ENCODE measurements at places on chromosomes 2 and 18.
A peak's percentile ranks its signal among the peaks of the same experiment; 100 is the strongest.

- no peak for DNase-seq
Measured at GRCh38 chr2:32688541-32688940, 60.7 kb downstream of the TTC27 start.

DNA sequence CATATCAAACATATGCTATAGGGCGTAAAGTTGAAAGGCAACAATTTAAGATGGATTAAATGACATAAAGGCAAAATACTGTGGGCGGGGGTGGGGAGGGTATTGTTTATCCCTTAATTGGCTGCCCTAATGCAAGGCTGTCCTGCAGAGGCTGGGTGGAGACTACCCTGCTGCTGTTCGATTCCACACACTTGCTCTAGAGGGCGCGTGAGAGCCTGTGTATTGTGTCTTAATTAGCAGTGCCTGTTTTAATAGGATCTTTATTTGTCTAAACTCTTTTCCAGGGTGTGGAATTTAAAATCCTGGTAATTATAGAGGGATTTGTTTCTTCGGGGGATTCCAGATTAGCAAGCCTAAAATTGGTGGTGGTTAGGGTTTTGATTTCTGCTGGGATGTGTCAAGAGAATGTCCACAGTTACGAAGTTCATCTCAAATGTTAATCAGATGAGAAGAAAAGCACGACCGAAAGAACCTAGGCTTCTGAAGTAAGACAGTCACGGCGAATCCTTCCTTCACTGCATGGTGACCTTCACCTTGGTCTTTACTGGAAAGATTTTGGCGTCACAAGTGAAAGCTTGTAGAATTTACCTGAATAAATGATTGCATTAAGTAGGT, 103.5 kb upstream of the MAP3K20 start:
- DNase-seq: no peak

GRCh38 chr2:230225486-230225885, at the start of gene SP140:
SP140 (plus strand) TSS chr2:230225736; CDS start chr2:230225845, 109 bp downstream.
- peak; percentile 68 for DNase-seq

DNA sequence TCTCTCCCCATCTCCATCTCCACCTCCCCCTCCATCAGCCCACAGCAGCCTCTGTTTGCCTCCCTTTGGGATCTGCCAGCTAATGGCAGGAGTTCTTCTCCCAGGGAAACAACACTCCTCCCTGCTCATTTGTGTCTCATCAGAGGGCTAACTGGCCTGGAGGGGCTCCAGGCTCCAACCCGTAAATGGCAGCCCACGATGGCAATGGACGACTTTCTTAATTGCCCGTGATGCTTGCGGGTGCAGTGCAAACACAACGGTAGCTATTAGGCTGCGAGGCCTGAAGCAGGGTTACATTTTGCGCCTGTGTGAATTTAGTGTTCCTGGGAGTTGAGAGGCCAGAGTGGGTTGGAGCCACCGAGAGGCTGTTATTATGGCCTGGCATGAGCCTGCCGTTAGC, 285.1 kb downstream of the TNS1 start:
- DNase-seq: no peak

- DNase-seq: no peak
Measured at GRCh38 chr2:182949572-182950189, 83.2 kb upstream of the FRZB start.

DNA sequence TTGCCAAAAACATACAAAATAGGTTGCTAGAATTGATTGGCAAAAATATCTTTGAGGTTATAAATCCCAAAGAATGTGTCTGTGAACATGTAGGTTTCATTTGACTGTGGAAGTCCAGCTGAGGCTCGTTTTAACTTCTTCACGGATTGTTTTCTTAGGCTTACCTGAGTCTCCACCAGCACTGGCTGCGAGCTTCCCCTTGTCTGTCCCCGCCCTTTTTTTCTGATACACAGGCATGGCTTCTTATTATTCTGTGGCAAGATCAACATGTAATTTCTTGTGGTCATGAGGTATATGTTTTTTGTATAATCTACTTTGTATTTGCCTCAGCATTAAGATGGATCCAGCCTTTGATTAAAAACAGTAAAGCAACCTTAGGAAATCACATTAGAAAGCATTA, 7.2 kb upstream of the SLC40A1 start:
- no peak for DNase-seq

GRCh38 chr2:38269421-38269820, 107.7 kb downstream of the ATL2 start:
- no peak for DNase-seq

- no peak for DNase-seq
Measured at GRCh38 chr2:218296847-218297246, 4.5 kb upstream of the TMBIM1 start.

- peak; percentile 96 for DNase-seq
Measured at GRCh38 chr2:9630736-9631552, at the start of gene YWHAQ. YWHAQ (minus strand) TSS chr2:9630997; CDS start chr2:9630452, 545 bp downstream.

DNA sequence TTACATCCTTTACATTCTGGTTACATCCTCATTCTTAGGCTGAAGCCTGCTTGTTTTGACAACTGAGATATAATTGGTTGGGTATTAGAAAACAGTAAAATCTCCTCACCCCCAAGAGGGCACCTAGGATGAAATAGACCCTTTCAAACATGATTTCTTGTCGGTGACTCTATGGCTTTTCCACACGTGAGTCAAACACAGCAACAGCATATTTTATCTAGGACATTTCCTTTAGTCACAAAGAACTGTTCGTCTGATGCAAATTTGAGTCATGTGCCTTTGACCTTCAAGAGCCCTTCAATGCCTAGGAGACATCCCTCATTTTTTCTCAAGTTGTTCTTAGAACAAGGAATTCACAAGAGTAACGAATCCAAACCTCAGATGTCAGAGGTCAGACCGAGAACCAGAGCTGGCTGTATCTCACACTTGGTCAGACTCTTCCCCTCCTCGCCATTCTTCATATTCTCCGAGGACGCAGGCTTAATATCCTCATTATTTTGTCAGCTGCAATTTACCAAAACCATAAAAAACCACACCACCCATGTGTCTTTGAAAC, 60.5 kb upstream of the ALKAL2 start:
- no peak for DNase-seq

- no peak for DNase-seq
Measured at GRCh38 chr2:120348134-120348736, 2.3 kb downstream of the INHBB start.

DNA sequence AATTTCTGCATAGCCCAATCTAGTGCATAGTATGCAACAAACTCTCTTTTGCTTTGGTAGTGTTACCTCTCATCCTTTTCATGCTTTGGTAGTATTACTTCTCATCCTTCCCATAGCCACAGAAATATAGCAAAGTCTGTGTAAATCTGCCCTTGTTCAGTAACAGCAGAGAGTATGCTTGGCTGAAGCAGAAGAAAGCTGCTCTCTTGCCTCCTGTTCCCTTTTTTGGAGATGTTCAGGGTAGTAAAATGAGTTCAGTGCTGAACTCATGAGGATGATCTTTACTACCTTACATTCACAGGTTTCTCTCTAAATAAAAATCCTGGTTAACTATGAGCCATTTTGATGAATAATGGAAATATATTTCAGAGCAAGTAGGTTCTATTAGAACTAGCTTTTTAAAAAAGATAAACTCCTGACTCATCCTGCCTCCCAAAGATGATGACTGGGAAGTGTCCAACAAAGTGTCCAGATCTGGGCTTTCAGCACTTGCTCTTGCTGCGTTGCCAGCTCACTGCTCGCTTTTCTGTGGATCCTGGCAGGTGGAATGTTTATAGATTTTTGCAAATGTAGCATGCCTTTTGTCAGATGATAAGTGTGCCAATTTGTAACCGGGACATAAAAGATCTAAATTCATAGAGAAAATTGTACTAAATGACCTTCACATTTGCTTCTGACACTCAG, 29.4 kb upstream of the CHMP3 start:
- no peak for DNase-seq

GRCh38 chr2:138307099-138307498, 194.5 kb upstream of the SPOPL start:
- DNase-seq: no peak

- no peak for DNase-seq
Measured at GRCh38 chr18:62852851-62853250, 137.5 kb downstream of the PHLPP1 start.

- peak; percentile 35 for DNase-seq
Measured at GRCh38 chr18:79988071-79988450, 302 bp downstream of the TXNL4A start.

- no peak for DNase-seq
Measured at GRCh38 chr2:58650781-58651180, 409.7 kb upstream of the FANCL start.

DNA sequence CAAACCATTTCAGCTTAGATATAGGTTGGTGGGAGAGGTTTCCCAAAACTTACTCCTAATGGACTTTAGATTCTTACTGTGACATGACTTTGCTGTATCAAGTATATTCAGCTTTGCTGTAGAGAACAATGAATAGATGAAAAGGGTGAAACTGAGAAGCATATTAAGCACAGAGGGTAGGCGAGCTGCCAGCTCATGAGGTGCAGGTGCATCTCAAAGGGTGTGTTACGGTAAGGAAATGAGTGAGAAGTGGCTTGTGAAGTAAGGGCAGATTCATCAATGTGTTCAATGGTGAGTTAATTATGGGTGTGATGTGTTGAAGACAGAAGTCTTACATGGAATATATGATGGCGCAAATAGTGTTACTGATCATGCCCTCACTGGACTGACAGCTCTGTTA, 49.3 kb downstream of the CD8B2 start:
- DNase-seq: no peak

- no peak for DNase-seq
Measured at GRCh38 chr2:188993247-188993646, 19.1 kb downstream of the COL3A1 start.

DNA sequence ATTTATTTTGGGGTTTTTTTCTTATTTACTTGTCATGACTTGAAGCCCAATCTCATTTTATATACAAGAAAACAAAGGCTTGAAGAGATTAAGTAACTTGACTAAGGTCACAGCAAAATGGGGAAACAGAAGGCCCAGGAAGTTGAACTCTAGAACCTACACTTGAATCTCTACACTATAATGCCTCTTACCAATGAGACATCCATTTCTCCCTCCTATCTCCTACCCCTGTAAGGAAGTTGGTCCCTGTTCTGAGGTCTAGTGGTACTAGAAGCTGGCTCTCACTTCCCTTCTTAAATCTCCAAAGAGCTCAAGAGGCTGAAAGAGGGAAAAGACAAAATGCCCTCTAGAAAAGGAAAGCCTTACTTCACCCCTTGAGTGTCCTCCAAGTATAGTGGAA, 25.5 kb upstream of the IHH start:
- DNase-seq: no peak

DNA sequence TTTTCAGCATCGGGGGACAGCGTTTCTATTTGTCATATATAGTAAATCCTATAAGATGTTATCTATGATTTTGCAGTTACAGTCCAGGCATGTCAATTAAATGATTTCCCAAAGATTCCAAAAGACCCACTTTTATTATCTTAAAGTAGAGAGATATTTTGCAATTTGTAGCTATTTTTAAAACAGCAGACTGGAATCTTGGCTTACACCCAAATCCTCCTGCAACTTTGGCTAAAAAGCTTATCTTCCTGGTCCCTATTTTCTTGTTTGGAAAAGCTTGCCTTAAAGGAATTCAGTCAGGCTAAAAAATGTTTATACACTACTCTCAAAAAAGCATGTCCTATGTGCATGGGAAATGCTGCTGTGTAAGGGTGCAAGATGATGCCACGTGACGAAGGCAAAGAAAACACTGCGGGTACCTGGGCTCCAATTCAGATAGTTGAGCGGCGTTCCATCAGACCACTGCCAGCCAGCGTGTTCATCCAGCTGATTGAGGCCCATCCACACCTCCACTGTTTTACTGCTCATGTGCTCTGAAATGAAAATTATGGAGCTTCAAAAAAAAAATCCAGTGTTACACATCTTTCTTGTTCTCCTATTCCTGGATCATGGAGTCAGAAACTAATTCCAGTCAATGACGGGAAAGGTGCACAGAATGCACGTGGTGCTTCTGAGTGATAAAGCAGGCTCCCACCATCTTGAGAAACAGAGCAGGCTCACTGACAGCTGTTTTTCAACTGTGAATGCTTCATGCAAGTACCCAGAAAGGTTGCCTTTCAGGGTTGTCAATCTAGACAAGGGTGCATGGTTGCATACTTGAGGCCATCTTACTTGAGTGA, 33.8 kb downstream of the PLA2R1 start:
- DNase-seq: no peak

DNA sequence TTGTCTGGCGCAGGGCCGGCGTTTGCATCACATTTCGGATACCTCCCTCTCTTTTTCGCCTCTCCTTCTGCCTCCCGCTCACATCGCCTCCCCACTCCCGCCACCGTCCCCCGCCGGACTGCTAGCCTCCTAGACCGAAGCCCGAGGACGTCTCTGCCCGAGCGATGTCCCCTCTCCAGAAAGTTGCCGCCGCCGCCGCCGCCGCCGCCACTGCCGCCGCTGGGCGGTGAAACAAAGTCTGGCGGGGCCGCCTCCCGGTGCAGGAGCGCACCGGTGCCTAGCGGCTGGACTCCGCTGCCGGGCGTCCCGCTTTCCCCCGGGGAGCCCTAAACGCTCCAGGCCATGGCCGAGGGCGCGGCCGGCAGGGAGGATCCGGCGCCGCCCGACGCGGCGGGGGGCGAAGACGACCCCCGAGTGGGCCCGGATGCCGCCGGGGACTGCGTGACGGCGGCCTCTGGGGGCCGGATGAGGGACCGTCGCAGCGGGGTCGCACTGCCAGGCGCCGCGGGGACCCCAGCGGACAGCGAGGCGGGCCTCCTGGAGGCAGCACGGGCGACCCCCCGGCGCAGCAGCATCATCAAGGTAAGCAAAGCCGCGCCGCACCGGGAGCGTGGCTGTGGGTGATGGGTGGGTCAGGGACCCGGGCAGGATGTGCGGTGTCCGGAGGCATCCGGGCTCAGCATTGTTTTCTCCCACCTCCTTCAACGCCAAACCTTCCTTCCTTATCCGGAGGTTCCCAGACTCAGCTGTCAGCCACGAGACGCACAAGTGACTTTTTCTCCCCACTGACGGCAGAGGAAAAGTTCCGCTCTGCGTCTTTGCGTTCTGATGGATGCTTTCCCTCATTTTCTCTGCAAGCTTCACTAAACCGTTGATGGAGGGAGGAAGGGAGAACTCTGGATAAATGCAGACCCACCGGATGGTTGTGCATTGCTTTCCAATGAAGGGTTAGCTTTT, 643 bp downstream of the PLCL1 start:
- no peak for DNase-seq

DNA sequence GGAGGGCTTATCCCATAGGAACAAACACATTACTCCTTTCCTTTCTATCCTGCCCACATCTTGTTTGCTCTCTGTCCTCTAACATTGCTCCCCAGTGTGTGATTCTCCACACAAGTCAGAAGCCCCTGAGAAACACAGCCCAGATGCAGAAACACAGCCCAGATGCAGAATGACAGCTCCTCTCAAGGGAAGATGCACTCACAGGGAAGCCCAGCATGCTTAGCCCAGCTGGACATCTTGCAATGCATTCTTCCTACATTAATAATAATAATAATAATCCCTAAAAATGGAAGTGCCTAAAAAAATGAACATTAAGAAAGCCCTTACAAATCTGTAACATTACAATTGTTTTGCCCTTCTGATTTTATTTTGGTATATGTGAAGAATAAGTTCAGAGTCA, 172.1 kb downstream of the CBLN2 start:
- DNase-seq: no peak

- no peak for DNase-seq
Measured at GRCh38 chr2:220188031-220188430, 560.6 kb downstream of the SLC4A3 start.

Data from stimulated activated CD8-positive, alpha-beta memory T cell treated with anti-CD3 and anti-CD28 coated beads, Interleukin-12 subunit alpha, Interleukin-12 subunit beta, amount 100 ng/mL, for 1 hour (primary cell).